ENCODE measurements at places on chromosomes 2 and 18.

DNA sequence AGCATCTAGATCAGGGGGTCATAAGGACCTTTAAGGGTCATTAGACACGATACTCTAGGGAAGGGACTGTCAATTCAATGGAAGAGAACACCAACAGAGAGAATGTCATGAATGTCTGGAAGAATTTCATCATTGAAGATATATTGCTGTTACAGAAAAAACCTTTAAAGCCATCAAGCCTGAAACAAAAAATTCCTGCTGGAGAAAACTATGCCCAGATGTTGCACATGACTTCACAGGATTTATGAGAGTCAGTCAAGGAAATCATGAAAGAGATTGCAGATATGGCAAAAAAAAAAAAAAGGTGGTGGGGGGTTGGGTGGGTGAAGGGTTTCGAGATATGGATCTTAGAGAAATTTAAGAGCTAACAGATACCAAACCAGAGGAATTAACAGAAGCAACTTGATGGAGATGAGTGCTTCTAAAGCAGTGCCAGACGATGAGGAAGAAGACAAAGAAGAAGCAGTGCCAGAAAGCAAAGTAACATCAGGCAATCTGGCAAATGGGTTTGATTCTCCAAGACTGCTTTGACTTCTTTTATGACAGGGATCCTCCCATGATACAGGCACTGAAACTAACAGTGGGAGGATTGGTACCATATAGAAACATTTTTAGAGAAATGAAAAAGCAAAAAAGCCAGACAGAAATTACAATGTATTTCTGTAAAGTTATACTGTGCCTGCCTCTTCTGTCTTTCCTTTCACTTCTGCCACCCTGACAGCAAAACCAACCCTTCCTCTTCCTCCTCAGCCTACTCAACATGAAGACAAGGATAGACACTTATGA is 28.5 kb downstream of the MAP4K3 start:
- DNase-seq: no peak

DNA sequence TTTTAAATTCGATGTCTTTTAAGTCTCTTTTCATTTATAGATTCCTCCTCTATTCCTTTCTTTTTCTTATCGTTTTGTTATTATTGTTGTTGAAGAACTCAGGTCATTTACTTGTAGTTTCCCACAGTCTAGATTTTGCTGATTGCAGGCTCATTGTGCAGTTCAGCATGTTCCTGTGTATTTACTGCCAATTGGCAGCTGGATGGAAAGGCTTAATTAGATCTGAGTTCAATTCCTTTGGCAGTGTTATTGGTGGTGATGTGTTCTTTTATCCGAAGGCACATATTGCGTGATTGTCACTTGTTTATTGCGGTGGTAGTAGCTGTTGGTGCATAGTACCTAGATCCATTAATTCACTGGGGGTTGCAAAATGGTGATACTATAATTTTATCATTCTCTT is 180.7 kb downstream of the BABAM2 start:
- no peak for DNase-seq

DNA sequence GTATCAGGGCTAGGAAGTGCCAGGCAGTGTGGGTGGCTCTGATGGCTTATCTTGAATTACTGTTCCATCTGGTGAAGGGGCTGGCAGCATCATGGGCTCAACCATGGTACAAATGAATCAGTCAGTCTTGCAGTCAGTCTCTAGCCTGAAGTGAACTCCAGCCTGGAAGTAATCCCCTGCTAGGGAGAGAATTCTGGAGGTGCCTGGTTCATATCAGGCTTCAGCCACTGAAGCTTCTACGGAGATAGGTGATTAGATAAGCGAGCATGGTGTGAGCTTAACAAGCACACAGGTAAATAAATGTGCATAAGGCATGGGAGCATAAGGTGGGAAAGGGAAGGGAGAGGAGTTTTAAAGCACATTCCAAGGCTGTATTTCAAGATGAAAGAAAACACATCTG is 541.7 kb downstream of the MBD2 start:
- peak; percentile 6 for DNase-seq

GRCh38 chr2:160492401-160493226 is 993 bp downstream of the RBMS1 start:
- peak; percentile 90 for DNase-seq

- peak; percentile 96 for DNase-seq
Observed at GRCh38 chr2:227376656-227377396, 2.3 kb downstream of the TM4SF20 start.

GRCh38 chr2:169683425-169684134 is 10.6 kb downstream of the CFAP210 start:
- no peak for DNase-seq

DNA sequence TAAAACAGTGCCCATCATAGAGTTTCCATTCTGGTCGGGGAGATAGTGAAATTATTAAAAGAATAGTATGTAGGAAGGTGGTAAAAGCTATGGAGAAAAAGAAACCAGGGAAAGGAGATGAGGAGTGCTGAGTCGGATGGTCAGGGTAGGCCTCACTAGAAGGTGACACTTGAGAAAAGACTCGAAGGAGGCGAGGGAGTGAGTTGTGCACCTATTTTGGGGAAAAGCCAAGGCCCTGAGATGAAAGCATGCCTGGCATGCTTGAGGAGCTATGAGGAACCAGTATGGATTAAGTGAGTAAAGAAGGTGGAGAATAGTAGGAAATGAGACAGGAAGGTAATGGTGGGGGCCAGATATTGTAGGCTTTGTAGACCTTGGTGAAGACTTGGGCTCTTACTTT is 7.3 kb upstream of the TTLL4 start:
- DNase-seq: no peak

- peak; percentile 88 for DNase-seq
Observed at GRCh38 chr2:233976690-233977294, 59.6 kb downstream of the TRPM8 start.

- DNase-seq: no peak
Observed at GRCh38 chr2:191178806-191179514, 28.2 kb upstream of the STAT4 start.

DNA sequence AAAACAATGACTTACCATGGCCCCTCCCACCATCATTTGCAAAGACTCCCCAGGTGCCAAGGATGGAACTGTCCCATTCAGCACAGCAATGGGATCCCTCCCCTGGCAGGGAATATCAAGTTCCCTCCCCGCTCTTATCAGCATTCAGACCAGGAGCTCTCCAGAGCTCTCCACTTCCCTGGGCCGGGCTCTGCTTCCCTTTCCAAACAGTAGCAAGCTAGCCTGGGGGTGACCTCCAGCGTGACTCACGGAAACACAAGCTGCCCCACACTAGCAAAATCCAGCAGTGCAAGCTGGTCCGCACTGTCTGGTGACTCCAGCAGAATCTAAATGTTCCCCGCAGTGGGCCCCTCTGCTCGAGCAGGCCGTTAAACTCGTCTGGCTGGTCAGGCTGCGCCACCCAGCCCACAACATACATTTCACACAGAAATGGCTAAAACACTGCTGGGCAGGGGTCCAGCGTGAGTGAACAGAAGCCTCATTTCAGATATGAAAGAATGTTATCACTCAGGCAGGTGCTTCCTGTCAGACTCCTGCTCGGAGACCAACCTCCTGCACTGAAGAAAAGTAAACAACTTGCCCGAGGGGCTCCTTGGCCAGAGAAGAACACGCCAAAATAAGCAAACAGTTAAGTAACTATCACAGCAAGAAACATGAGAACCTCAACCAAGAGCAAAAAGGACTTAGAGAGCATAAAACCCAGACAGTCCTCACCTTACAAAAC is 33.9 kb downstream of the STAT1 start:
- DNase-seq: no peak

- no peak for DNase-seq
Observed at GRCh38 chr2:208415255-208415654, 8.7 kb downstream of the PTH2R start.

- DNase-seq: no peak
Observed at GRCh38 chr2:98944775-98945174, 8.8 kb upstream of the CRACDL start.

DNA sequence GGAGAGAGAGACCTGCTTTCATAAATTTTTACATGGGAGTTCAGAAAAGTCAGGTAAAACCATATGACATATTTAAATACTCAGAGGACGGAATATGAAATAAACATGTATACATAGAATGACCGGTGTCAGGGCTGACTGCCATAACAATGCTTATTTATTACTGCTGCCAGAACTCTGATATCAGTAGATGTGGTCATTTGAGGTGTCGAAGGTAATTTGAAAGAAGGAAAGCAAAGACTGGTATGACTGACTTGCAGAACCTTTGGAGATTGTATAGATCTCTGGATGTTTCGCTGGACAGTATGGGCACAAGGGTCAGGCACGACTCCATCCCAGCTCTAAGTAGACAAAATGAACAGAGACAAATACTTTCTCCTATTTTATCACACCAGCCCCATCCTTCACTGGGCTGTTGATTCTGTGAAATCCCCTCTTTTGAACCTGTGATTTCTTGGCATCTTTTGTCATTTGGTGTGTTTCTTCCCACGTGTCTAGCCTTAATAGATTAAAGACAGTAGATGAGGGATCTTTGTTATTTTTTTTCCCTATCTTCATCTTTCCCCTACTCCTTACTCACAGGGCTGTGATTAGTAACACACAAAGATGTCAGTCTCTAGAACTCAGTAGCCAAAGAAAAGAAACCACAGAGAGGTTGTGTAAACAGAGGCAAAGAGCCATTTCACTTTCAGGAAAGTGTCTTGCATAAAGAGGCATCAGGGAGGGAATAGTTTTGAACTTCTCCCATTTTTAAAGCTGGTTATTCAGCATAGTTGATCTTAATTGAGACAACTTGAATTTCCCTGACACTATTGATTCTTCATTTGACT is 61.6 kb downstream of the ICOS start:
- DNase-seq: no peak

- DNase-seq: no peak
Observed at GRCh38 chr18:32776561-32776960, 3.7 kb upstream of the KLHL14 start.

- DNase-seq: no peak
Observed at GRCh38 chr2:171318463-171318934, 115.3 kb downstream of the METTL8 start.

DNA sequence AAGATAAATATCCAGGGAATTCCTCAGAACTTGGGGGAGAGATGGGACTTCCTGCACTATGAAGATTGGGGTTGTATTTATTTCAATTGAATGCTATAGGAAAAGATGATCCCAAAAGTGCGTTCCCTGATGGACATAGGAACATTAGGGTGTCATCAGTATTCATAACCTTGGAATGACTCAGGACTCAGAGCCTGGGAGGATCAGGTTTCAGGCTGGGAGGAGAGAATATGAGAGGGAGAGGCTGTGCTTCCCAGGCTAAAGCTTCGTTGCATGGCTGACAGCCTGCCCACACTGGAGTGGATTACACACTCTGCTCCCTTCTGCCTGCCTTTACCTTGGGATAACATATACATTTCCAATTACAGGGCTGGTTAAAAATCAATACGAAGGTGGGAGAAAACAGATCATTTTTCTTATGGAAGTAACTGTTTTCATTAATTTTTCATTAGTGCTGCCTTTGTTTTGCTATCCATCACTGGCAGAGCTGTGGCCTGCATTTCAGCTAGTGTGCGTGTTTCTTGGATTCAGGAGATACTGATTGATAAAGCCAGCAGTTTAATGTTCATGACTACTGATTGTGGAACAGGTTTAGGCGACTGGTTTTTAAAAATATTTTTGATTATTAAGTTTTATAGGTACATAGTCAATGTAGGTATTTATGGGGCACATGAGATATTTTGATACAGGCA is 118.7 kb downstream of the KCTD1 start:
- DNase-seq: peak; percentile 57

DNA sequence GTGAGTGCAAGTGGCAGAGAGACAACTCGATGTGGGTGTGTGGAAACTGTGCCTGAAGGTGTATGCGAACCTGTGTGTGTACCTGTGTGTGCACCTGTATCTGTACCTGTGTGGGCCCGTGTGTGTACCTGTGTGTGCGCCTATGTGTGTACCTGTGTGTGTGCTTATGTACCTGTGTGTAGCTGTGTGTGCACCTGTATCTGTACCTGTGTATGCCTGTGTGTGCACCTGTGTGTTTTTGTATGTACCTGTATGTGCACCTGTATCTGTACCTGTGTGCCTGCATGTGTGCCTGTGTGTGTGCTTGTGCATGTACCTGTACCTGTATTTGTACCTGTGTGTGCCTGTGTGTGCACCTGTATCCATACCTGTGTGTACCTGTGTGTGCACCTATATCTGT is 150.6 kb downstream of the MYT1L start:
- no peak for DNase-seq

DNA sequence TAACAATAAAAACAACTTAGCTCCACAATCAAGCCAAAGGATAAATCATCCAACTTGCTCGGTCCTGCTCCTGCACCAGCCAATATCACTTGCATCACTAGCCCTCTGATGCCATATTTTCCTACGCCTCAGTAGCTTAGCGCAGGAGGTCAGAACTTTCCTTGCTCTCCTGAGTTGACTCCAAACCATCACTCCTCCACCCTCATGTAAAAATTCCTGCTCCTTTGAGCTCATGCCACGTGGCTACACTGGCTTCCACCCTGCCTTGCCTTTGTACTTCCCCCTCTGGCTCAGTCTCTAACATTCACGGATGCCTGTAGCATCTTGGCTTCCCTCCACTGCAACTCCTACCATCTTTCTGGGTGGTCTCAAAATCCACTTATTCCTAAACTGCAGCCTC is 25.2 kb downstream of the AAK1 start:
- DNase-seq: no peak

GRCh38 chr2:131148426-131148825 is 43.3 kb downstream of the PLEKHB2 start:
- peak; percentile 23 for DNase-seq

- no peak for DNase-seq
Observed at GRCh38 chr18:56455141-56455540, 183.3 kb downstream of the TXNL1 start.
